Stimulated activated CD4-positive, alpha-beta T cell treated with anti-CD3 and anti-CD28 coated beads, Interleukin-15, amount 100 ng/mL, for 1 hour (primary cell): ENCODE measurements at places on chromosomes 12 and 14.

DNA sequence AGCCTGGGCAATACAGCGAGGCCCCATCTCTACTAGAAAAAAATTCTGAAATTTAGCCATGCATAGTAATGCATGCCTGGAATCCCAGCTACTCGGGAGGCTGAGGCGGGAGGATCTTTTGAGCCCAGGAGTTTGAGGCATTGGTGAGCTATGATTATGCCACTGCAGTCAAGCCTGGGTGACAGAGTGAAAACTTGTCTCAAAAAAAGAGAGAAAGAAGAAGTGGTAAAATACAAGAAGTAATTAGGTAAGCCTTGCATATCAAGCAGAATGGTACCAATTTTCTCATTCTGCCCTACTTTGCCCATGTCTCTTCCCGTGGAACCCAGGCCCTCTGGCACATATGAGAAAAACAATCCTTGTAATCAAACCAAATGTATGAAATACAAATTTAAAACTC, 70.7 kb downstream of the SUSD6 start:
- no peak for DNase-seq

- DNase-seq, result no peak
Observed at GRCh38 chr14:90336985-90337384, 5.2 kb upstream of the NRDE2 start.

GRCh38 chr12:53330671-53331070, 5.5 kb downstream of the SP7 start:
- no peak for DNase-seq

DNA sequence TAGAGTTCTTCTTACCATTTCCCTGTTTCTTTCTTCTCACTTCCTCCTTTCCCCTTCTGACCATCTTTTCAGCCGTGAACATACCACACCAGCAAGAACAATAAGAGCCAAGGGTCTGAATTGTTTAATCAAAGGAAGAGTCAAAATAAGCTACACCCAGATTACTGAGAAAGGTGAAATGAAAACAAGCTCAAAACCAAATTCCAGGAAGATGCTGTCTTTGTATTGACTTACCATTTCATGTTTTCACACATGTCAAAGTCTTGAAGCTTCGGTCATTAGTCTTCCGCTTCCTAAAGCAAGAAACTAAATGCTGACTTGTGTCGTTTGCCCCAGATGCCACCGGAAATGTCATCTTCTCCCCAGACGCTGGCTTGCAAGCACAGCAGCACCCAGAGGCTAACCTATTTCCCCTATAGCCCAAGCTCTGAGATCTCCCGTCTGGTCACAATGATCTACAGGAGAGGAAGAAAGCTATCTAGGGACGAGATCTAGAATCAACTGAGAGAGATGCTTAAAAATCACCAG, 136.5 kb upstream of the AMIGO2 start:
- DNase-seq, result peak; percentile 33

DNA sequence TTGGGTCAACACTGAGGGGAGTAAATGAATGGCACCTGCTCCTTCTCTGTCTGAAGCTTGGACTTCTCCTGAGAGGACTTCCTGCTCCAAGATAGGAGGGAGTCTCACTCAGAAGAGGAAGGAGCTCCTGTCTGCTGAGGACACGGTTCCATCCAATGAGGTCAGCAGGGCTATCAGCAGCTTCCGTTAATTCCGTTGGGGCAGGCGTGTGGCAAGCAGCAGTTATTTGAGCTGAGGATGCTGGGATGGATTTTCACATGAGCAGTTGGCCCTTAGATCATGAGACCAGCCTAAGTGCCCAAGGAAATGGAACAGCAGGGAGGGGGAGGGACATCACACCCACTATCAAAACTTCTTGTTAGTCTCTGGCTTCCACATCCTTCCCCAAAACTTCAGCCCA, 159.0 kb upstream of the PZP start:
- no peak for DNase-seq

GRCh38 chr14:34128665-34129064, 177.8 kb upstream of the EGLN3 start:
- DNase-seq, result no peak

- no peak for DNase-seq
Observed at GRCh38 chr12:119649202-119649808, 18.6 kb upstream of the PRKAB1 start.

DNA sequence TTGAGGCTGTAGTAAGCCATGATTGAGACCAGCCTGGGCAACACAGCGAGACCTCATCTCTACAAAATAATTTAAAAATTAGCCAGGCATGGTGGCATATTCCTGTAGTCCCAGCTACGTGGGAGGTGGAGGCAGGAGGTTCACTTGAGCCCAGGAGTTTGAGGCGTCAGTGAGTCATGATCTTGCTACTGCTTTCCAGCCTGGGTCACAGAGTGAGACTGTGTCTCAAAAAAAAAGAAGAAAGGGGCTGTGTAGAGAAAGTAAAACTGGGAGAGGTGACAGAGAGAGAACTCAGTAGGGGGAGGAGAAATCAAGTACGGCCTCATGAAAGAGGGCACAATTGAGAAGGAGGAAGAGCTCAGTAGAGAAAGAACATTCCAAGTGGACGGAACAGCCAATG, 12.4 kb downstream of the TECPR2 start:
- DNase-seq, result no peak

- DNase-seq, result no peak
Observed at GRCh38 chr14:54722791-54723432, 156.0 kb downstream of the SAMD4A start.

- DNase-seq, result no peak
Observed at GRCh38 chr12:54662026-54662425, 13.9 kb upstream of the DCD start.

DNA sequence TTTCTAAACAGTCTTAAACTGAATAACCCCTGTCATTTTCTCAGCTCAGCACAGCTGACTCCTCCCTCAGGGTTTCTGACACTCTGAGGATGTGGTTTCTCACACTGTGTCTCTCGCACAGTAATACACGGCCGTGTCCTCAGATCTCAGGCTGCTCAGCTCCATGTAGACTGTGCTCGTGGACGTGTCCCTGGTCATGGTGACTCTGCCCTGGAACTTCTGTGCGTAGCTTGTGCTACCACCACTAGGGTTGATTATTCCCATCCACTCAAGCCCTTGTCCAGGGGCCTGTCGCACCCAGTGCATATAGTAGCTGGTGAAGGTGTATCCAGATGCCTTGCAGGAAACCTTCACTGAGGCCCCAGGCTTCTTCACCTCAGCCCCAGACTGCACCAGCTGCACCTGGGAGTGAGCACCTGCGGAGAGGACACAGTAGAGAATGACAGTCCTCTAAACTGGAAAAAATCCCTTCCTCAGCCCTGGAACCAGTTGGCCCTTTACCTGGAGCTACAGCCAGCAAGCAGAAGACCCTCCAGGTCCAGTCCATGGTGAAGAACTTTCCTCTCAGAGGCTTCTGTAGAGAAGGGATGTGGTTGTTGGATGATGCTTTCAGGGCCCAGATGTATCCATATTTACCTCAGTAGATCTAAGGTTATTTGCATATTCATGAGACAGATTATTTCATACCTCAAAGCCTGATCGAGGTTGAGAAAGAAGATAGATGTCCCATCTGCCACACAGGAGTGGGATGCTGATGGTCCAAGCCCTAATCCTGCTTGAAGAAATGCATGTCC, 984.8 kb downstream of the TMEM121 start:
- peak; percentile 21 for DNase-seq

- DNase-seq, result no peak
Observed at GRCh38 chr14:92974541-92975345, 51.8 kb downstream of the CHGA start.

GRCh38 chr12:52627395-52628110, 9.2 kb upstream of the KRT73 start:
- DNase-seq, result no peak

DNA sequence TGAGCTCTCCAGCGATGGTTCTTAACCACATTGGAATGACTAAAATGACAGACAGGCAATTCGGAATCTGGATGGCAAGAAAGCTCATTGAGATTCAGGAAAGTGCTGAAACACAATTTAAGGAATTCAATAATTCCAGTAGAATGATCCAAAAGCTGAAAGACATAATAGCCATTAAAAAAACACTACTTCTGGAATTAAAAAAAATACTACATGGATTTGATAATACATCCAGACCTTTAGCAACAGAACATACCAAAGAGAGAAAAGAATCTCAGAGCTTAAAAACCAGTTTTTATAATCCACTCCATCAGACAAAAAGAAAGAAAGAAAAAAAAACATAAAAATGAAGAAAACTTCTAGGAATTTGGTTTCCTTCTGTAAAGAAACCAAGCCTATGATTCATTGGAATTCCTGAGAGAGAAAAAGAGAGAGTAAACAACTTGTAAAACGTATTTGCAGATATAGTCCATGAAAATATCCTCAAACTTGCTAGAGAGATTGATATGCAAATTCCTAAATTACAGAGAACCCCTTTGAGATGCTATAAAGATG, 52.8 kb downstream of the SLCO1B1 start:
- no peak for DNase-seq

GRCh38 chr14:70707138-70708038, 65.7 kb downstream of the TTC9 start:
- DNase-seq, result no peak

DNA sequence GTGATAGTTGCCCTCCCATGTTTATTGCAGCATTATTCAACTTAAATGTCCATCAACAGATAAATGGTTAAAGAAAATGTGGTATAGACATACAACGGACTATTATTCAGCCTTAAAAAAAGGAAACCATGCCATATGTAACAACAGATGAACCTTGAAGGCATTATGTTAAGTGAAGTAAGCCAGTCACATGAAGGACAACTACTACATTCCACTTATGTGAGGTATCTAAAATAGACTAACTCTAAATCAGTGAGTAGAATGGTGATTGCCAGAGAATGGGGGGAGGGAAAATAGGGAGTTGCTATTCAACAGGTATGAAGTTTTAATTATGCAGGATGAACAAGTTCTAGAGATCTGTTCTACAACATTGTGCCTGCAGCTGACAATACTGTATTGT, 10.1 kb downstream of the PCNX4 start:
- DNase-seq, result no peak

- no peak for DNase-seq
Observed at GRCh38 chr12:120642826-120643225, 2.4 kb downstream of the CABP1 start.

DNA sequence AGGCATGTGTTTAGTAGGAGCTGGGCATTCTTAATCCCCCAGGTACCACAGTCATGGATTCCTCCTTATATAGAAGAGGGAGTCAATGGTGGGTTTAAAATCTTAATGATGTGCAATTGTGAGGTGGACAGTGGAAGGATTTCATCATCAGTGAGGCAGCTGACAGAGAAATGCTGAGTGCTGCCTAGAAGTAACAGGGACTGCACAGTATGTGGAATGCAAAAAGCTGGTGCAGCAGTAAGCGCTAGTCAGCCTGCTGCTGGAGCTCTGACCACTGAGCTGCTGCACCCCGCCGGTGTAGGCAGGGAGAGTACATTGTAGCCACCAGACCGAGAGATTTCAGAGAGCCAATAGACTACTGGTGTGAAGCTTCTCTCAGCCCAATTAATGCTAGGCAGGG, 80.5 kb upstream of the DACT1 start:
- no peak for DNase-seq

DNA sequence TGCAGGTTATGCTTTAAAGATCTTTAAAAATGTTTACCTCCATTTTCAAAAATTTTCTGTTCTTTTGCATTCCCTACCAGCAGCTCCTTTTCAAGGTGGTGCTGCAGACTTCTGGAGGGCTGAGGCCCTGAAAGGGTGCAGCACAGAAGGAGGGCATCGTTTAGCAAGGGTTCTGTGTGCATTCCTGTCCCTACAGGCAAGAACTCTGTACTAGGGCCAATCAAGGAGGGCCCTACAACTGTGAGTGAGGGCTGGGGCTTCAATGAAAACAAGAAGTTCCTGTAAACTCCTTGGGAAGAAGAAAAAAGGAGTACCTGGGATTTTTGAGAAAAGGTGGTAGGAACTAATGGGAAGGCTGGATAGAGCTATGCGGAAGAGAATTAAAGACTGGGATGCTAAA, 50.7 kb upstream of the CSRP2 start:
- DNase-seq, result no peak
